ENCODE measurements at places on chromosomes 3 and 15.

GRCh38 chr15:86620157-86620556 lies 540.5 kb downstream of the AGBL1 start:
- no peak for DNase-seq

DNA sequence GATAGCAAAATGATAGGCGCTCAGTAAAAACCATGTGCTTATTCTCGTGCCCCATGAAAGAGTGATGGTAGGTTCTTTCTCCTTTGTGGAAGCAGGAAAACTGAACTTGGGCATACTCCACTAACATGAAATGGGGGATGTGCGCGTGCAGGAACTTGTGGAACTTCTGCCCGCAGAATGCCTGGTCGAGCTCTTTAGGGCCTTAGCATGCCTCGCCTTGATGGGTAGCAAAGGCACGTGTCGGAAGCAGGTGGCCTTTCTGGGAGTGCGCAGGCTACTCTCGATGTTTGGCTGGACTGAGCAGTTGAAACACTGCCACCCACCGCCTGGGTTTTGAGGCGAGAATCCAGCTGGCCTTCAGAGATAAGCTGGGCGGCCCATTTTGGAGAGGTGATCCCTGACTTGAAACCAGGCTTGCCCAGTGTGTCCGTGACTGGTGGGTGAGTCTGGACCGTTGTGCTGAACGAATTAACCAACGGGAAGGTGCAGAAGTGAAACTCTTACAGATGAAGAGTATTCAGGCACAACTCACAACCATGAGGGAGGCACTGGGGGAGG lies 842 bp downstream of the PCCB start:
- DNase-seq = peak; percentile 1

- DNase-seq = peak; percentile 79
Measured at GRCh38 chr3:14203521-14204079, 25.0 kb downstream of the LSM3 start.

GRCh38 chr3:50358355-50358910 lies 888 bp downstream of the TMEM115 start:
- no peak for DNase-seq

DNA sequence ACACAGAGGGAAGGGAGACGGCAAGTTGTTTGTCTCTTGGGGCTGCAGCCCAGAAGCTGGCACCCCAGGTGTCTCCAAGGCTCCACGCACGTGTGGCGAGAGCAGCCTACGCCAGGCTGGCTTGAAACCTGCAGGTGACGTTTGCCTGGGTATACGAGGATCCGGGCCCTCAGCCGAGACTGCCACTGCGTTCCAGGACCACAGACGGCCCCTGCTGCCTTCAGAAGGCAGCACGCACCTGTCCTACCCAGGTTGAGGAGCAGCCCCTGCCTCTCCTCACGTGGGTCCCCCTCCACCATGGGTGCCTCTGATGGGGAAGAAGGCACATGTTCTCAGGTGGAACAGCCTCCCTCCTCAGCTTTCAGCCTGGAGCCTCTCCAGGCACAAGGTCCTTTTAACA lies 75.3 kb upstream of the PRR20G start:
- no peak for DNase-seq

DNA sequence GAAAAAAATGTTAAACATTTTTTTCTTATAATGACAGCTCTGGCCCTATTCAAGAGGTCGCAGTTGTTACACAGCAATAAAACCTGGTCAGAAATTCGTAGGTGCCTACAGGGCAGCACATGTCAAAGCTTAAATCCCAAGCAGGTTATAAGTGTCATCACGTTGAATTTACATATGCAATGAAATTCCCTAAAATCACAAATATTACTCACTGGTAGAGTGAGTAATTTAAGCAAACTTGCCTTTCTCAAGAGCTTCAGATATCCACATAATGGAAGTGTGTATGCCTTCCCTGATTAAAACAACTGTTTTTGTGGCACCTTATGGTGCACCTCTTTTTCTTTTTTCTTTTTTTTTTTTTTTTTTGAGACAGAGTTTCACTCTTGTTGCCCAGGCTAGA lies 90.7 kb upstream of the FNDC3B start:
- no peak for DNase-seq
